ENCODE measurements at places on chromosomes 5 and 9. TPM values are rescaled to one million over a fixed set of nuclear protein-coding genes. Genes with fewer than 3 reads are reported as not detected.

Gene HINT1
- 255 TPM for total RNA-seq

GRCh38 chr5:72821776-72822175 lies 5.3 kb downstream of the TNPO1 start:
- DNase-seq: no peak
- no peaks in the 10 kb centered on the region for H3K36me3 ChIP-seq
- H3K4me1 ChIP-seq: peaks cover 36% of the 10 kb centered on the region
- H3K27ac ChIP-seq: no peak overlapping the region

DNA sequence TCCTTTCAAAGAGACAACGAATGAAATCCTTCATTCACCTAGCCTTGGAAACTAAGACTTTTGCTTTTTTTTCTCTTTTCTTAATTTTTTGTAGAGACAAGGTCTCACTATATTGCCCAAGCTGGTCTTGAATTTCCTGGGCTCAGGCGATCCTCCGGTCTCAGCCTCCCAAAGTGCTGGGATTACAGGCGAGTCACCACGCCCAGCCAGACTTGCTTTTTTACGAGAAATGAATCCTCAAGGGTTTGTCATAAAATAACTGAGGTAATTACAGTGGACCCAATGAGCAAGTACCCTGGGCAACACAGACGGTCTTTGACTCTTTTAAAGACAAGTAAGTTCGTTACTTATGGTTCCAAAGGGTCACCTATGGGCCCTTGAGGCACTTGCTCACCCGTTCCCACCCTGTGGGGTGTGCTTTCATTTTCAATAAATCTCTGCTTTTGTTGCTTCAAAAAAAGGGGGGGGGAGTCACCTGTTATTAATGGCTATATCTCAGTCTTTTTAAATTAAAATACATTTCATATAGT lies 70.4 kb downstream of the TRPM6 start:
- no peak overlapping the region for H3K4me3 ChIP-seq
- no peaks in the 10 kb centered on the region for H3K4me1 ChIP-seq
- H3K36me3 ChIP-seq: no peaks in the 10 kb centered on the region
- H3K27me3 ChIP-seq: no peaks in the 10 kb centered on the region
- no peak overlapping the region for H3K27ac ChIP-seq

DNA sequence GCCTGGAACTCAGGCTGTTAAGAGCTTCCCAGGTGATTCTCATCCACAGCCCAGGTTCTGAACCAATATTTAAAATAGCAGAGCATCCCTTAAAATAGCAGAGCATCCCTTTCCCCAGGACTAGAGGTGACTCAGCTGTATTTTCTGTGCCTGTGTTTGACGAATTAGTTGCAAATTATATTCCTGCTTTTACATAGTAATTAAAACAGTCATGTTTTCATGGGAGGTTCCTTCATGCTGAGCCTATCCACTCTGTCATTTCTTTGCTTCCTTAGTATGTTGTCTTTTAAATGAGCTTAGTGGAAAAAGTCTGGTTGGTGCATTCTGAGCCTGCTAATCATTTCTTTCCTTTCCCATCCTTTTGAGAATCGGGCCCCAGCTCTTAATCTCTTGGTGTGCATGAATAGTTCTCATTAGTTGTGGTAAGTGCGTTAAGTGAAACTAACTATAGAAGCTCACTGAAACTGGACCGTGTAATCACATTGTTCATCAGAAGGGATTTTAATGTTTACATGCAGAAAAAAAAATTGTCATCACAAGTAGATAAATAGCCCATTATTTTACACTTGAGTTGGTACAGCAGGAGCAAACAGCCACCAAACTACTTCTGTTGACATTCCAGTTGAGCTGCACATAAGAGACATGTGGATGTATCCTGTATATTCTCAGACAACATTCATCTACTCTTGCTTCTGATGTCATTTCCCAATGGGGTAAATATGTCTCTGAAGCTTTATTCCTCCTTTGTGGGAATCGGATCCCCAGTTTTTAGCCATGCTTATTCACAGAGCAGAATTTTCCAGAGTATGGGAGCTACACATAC lies 596.9 kb upstream of the WWC1 start:
- DNase-seq: no peak
- H3K4me3 ChIP-seq: no peak overlapping the region
- H3K27me3 ChIP-seq: no peaks in the 10 kb centered on the region
- no peaks in the 10 kb centered on the region for H3K36me3 ChIP-seq

Gene SERINC5
- 11.9 TPM for total RNA-seq

- H3K4me3 ChIP-seq: no peak overlapping the region
- no peak for DNase-seq
- no peaks in the 10 kb centered on the region for H3K4me1 ChIP-seq
- no peak overlapping the region for H3K27ac ChIP-seq
Observed at GRCh38 chr5:107020626-107021025, 650.1 kb downstream of the EFNA5 start.

- no peaks in the 10 kb centered on the region for H3K4me1 ChIP-seq
- DNase-seq: no peak
- no peaks in the 10 kb centered on the region for H3K27me3 ChIP-seq
- H3K36me3 ChIP-seq: no peaks in the 10 kb centered on the region
- H3K4me3 ChIP-seq: no peak overlapping the region
Observed at GRCh38 chr9:120369608-120370220, 210.3 kb downstream of the CDK5RAP2 start.

Gene ADGRD2
- total RNA-seq: not detected

DNA sequence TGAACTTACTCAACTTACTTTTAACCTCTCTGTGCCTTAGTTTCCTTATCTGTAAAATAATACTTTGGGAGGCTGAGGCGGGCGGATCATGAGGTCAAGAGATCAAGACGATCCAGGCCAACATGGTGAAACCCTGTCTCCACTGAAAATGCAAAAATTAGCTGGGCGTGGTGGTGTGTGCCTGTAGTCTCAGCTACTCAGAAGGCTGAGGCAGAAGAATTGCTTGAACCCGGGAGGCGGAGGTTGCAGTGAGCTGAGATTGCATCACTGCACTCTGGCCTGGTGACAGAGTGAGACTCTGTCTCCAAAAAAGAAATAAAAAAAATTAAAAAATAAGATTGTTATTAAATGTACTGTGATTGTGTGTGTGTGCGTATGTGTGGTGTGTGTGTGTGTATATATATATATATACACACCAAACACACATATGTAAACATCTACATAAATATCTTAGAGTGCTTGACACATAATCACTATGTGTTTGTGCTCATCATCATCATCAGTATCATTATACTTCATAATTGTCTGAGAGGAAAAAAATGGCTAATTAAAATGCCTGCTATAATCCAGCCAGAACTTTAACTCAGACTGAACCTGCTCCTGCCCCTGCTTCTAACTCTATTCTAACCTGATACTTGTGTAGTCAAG lies 312.8 kb downstream of the FER start:
- H3K27ac ChIP-seq: no peak overlapping the region
- H3K4me3 ChIP-seq: no peak overlapping the region
- H3K36me3 ChIP-seq: no peaks in the 10 kb centered on the region

DNA sequence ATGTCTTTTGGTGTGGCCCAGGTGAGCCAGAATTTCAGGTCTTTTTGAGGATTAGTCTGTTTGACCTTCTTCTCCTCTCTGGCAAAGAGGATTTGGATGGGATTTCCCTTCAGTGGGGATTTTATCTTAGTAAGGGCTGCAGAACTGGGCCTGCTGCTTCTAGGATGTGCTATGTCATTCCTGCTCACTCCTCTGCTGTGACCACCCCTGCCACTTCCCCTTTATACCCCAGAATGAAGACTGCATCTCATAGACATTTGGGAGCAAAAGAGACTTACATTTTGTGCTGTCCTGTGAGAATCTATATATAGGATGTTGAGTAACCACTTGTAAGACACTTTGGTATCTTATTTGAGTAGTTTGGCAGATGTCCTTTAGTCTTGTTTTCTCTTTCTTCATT lies 76.2 kb downstream of the ARHGAP26 start:
- no peaks in the 10 kb centered on the region for H3K27me3 ChIP-seq
- no peak for DNase-seq
- H3K36me3 ChIP-seq: no peaks in the 10 kb centered on the region
- H3K4me1 ChIP-seq: peaks cover 44% of the 10 kb centered on the region
- H3K27ac ChIP-seq: no peak overlapping the region

Gene IL17B
- 3.0 TPM for total RNA-seq

Gene DOCK8
- 6.4 TPM for total RNA-seq

Gene ADAMTSL1
- total RNA-seq: 6.5 TPM

DNA sequence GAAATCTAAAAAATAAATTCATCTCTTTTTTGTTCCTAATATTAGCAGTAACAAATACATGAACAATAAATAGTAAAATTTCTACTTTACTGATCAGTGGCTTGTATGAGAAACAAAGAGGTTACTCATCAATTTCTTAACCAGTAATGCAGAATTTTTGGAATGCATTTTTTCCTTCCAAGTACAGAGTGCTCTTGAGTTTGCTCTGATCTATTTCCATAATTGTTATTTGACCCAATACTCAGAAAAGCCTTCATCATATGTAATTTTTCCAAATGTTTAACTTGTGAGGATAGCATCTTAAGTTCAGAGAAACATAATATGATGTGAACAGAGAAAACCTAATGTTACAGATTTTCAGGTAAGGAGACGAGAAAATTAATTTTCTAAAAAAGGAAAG lies 47.3 kb downstream of the FBN2 start:
- no peak for DNase-seq
- H3K27ac ChIP-seq: no peak overlapping the region
- no peaks in the 10 kb centered on the region for H3K27me3 ChIP-seq
- H3K4me1 ChIP-seq: no peaks in the 10 kb centered on the region

GRCh38 chr5:157463621-157464518 lies 3.9 kb downstream of the NIPAL4 start:
- no peak for DNase-seq
- no peak overlapping the region for H3K4me3 ChIP-seq
- H3K27me3 ChIP-seq: no peaks in the 10 kb centered on the region
- H3K36me3 ChIP-seq: no peaks in the 10 kb centered on the region
- H3K4me1 ChIP-seq: peaks cover 30% of the 10 kb centered on the region

- H3K4me3 ChIP-seq: peak overlapping the region; percentile 56
- DNase-seq: no peak
- peaks cover 19% of the 10 kb centered on the region for H3K4me1 ChIP-seq
- H3K27me3 ChIP-seq: no peaks in the 10 kb centered on the region
- peak overlapping the region; percentile 98 for H3K27ac ChIP-seq
- no peaks in the 10 kb centered on the region for H3K36me3 ChIP-seq
Observed at GRCh38 chr9:107636571-107637381, 147.2 kb upstream of the KLF4 start.

DNA sequence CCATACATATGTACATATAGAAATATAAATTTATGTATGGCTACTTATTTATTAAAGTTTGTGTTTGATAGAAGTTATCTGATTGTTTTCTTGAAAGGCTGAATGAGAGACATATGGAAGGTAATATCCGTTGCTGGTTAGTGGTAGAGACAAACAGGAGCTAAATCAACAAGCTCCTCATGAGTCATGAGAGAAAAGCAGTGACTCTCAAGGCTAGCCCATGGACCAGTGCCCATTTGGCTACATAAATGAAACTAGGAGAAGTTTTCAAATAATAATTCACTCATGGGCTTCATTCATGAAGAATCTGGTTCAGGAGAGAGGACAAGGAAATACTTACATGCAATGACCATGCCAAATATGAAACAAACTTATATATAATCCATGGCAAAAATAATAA lies 504.5 kb upstream of the ITGA1 start:
- no peaks in the 10 kb centered on the region for H3K27me3 ChIP-seq
- H3K27ac ChIP-seq: no peak overlapping the region
- no peak overlapping the region for H3K4me3 ChIP-seq
- no peaks in the 10 kb centered on the region for H3K4me1 ChIP-seq
- DNase-seq: no peak
- H3K36me3 ChIP-seq: no peaks in the 10 kb centered on the region

- no peaks in the 10 kb centered on the region for H3K36me3 ChIP-seq
- H3K4me1 ChIP-seq: no peaks in the 10 kb centered on the region
- H3K4me3 ChIP-seq: no peak overlapping the region
- no peak for DNase-seq
Observed at GRCh38 chr5:96173366-96173765, 211.7 kb upstream of the ELL2 start.

- no peaks in the 10 kb centered on the region for H3K36me3 ChIP-seq
- no peaks in the 10 kb centered on the region for H3K27me3 ChIP-seq
- no peak for DNase-seq
- no peaks in the 10 kb centered on the region for H3K4me1 ChIP-seq
- H3K27ac ChIP-seq: no peak overlapping the region
Observed at GRCh38 chr9:94741866-94742265, 15.4 kb downstream of the AOPEP start.
